Activated naive CD8-positive, alpha-beta T cell treated with anti-CD3 and anti-CD28 coated beads for 36 hours (primary cell): ENCODE measurements at places on chromosomes 12 and 14. TPM values are rescaled to one million over a fixed set of nuclear protein-coding genes. Genes with fewer than 3 reads are reported as not detected.

Gene NABP2
- total RNA-seq: 81.2 TPM

- no peaks in the 10 kb centered on the region for H3K27me3 ChIP-seq
- no peak overlapping the region for H3K27ac ChIP-seq
- no peak overlapping the region for H3K4me3 ChIP-seq
- peaks cover 15% of the 10 kb centered on the region for H3K4me1 ChIP-seq
- peaks cover 4% of the 10 kb centered on the region for H3K36me3 ChIP-seq
Observed at GRCh38 chr14:68606176-68606575, 186.7 kb downstream of the ZFP36L1 start.

Gene PSEN1
- total RNA-seq: 23.7 TPM

- no peak overlapping the region for H3K4me3 ChIP-seq
- H3K4me1 ChIP-seq: no peaks in the 10 kb centered on the region
- no peaks in the 10 kb centered on the region for H3K27me3 ChIP-seq
- H3K36me3 ChIP-seq: no peaks in the 10 kb centered on the region
Observed at GRCh38 chr12:66603461-66603860, 75.4 kb downstream of the GRIP1 start.

Gene VDR
- 55.8 TPM for total RNA-seq

Gene CLEC4C
- not detected for total RNA-seq

Gene BEST3
- total RNA-seq: not detected

GRCh38 chr12:113862590-113863454 is 103.3 kb downstream of the RBM19 start:
- peak; percentile 48 for DNase-seq
- H3K4me3 ChIP-seq: peak overlapping the region; percentile 22
- peak overlapping the region; percentile 62 for H3K27ac ChIP-seq
- peaks cover 40% of the 10 kb centered on the region for H3K4me1 ChIP-seq
- peaks cover 20% of the 10 kb centered on the region for H3K36me3 ChIP-seq
- H3K27me3 ChIP-seq: no peaks in the 10 kb centered on the region
